Activated CD4-positive, alpha-beta T cell treated with anti-CD3 and anti-CD28 coated beads, Interleukin-2, Interleukin-4, amounts not matched to agents 100 ng/mL and 50 ng/mL, durations not matched to agents 16 hours and 8 hours (primary cell): ENCODE measurements at places on chromosomes 3 and 15.
A peak's percentile ranks its signal among the peaks of the same experiment; 100 is the strongest.

GRCh38 chr3:159629329-159630084 is 359.1 kb upstream of the IL12A start:
- DNase-seq, result no peak

DNA sequence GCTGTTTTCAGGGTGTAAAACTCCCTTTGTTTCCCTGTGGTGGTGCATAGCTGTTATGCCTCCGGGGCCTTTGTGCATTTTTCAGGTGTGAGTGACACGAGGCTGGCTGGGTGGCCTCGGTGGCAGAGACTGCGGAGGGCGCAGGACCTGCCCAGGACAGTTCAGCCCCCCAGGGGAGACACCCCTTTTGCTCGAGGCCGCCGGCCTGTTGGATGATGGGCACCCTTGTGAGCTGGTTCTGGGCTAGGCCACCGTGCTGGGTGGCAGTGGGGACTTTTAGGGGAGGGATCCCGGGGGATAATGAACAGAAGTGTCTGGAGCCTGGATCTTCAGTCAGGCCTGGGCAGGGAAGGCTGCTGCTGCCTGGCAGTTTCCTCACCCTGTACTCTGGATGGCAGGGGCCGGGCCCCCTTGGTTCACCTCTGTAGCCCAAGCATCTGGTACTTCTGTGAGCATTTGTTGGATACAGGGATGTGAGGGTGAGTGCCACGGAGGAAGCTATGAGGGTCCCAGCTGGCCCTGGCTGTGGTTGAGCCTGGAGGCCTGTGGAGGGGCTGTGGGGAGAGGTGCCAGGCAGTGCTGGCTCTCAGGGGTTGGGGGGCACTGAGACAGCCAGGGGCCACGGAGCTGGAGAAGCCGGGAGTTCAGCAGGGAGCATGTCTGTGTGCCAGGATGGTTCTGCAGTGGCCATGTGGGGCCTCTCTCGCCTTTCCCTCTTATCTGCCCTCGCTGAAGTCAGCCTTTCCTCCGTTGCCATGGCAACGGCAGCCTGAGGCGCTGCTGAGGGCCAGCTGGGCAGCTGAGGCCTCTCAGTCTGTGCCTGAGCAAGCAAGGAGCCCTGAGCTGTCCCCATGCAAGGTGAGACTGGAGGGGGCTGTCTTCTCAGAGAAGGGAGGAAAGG is 49.0 kb downstream of the KY start:
- no peak for DNase-seq

DNA sequence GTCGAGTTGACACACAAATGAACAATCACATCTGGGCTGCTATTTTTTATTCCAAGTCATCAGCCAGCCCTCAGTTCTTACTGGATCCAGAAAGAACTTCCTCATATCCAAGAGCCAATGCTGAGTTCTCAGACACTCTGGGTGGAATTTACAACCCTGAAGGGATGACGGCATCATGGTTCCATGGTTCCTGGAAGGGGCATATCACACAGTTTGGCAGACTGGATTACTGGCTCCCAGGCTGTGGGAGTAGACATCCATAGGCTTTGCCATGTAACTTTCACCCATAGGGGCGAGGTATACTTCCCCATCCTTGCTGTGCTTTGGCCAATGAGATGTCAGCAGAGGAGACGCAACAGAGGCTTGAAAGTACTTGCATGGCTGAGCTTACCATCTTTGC is 26.9 kb upstream of the KBTBD12 start:
- no peak for DNase-seq

- no peak for DNase-seq
These were observed at the start of gene B3GNT5 for GRCh38 chr3:183252973-183253527. Gene B3GNT5 (plus strand): TSS chr3:183253253. CDS start chr3:183269799, 16,546 bp downstream.

DNA sequence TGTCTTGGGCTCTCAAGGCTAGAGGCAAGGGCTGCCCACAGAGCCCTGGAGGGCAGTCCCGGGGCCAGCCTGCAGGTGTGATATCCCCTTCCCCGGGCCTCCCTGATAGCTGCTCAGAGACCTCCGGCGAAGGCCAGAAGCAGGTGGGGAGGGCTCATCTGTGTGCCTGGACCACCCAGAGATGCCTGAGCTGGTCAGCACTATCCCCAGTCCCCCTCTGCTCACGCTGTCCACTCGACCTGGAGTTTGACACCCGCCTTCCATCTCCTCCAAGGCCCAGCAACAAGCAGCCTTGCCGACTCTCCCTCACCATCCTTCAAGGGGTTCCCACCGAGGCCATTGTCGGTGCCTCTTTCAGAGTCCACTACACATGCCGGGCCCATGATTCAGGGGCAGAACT is 39.4 kb downstream of the DNAH1 start:
- no peak for DNase-seq

- DNase-seq, result no peak
These were observed 122.3 kb upstream of the NR2E3 start for GRCh38 chr15:71687902-71688508.

GRCh38 chr3:177370246-177370822 is 173.1 kb upstream of the TBL1XR1 start:
- no peak for DNase-seq

- peak; percentile 82 for DNase-seq
These were observed 31.8 kb upstream of the RASA2 start for GRCh38 chr3:141454906-141455602.

DNA sequence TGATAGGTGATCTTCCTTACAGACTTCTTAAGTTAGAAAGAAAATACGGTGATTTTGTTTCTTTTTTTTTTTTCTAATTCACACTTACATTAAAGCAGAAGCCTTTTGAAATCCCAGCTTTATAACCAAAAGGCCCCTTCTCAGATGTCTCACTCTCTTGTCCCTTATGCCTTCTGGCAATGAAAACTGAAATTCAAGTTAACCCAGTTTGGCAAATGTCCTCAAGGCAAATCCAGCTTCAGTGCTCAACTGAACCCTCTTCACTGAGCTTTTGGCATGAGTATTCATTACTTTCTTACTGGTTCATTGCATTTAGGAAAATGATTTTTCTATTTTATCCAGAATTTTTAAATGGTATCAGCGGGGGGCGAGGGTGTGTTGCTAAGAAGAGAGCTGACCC is 17.0 kb downstream of the PLCH1 start:
- DNase-seq, result no peak

- DNase-seq, result peak; percentile 7
These were observed 976 bp upstream of the ABTB1 start for GRCh38 chr3:127671523-127672428.

DNA sequence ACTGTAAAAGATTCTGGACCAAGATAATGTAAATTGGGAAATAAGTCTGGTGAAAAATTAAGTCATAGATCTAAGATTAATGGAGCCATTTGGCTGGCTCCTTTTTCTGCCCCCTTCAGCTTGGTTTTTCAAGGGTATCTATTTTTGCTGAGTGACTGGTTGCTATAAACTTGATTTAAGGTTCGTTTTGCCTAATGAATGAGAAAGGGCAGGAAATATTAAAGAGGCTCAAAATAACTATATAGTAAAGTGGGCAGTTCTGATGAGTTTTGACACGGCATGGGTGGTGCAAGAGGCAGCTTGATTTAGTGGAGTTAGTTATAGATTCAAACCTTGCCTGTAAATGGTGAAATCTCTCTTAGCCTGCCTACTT is 140.7 kb downstream of the STAC start:
- DNase-seq, result no peak

DNA sequence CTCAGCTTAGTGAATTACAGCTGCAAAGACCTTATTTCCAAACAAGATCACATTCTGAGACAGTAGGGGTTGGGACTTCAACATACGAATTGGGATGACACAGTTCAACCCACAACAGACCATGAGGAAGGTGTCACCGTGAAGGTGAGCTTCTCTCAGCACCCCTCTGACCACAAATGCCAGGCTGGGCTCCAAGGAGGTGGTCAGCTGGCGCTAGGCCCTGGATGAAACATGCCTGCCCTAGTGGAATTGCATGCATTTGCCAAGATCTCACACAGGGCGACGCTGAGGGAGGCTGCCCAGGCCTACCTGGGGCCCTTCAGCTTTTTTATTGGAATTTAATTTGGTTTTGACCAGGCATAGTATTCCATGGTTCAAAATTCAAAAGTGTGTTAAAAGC is 1.8 kb downstream of the CFAP100 start:
- no peak for DNase-seq

GRCh38 chr15:63349156-63349555 is 32.5 kb downstream of the CA12 start:
- DNase-seq, result no peak

- no peak for DNase-seq
These were observed 125.1 kb downstream of the SQOR start for GRCh38 chr15:45759936-45760335.

DNA sequence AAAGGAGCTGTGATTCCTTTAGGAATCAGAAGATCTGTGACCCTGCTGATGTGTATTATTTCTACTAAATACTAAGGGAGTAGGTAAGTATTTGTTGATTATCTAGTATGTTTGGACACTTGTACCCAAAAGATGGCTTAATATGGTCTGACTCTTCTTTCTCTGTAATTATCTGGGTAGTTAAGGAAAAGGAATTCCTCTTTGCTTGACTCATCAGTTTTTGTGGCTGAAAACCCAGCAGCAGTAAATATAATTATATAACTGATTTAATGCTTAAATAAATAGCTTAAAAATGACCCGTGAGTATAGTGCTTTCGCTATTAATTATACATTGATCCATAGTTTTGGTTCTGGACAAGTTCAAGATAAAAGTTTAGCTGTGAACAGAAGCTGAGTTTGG is 155.8 kb downstream of the LRTM1 start:
- DNase-seq, result no peak

DNA sequence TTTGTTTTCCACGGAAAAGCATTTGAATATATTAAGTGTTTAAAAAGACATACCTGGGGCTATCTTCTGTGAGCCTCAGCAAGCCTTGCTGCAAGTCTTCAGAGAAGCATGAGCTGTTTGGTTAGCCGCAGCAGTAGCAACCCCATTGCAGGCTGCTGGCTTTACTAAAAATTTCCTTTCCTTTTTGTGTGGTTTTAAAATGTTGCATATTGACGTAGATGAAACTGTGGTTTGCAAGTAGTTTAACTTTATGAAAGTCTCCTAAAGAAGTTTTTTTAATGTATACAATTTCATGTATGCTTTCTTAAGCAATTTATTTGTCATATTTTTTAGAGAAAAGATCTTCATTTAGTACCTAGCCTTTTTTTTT is at the start of gene GPR171:
Gene GPR171 (minus strand): TSS at position 166 of the 370 bp plus-strand sequence. CDS start 3,830 bp downstream, outside the sequence.
- peak; percentile 91 for DNase-seq

DNA sequence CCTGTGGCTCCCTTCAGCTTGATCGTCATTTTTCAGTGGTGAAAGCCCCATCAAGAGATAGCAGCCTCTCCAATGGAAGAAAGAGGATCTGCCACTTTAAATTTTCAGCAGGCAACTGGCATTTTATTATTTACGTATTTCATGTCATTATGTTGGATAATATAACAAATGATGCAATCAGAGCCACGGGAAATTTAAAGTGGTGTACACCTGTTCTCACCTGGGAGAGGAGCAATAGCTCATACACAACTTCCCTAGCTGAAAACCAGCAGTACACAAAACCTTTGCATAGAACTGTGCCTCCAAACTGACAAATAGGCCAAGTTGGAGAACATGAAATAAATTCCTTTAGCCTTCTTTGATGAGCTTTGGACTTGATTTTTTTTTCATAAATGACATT is 136.9 kb downstream of the SATB1 start:
- no peak for DNase-seq

- DNase-seq, result no peak
These were observed 44.8 kb upstream of the MUC4 start for GRCh38 chr3:195856410-195857084.

- no peak for DNase-seq
These were observed 48.8 kb downstream of the NSMCE3 start for GRCh38 chr15:29220852-29221251.

DNA sequence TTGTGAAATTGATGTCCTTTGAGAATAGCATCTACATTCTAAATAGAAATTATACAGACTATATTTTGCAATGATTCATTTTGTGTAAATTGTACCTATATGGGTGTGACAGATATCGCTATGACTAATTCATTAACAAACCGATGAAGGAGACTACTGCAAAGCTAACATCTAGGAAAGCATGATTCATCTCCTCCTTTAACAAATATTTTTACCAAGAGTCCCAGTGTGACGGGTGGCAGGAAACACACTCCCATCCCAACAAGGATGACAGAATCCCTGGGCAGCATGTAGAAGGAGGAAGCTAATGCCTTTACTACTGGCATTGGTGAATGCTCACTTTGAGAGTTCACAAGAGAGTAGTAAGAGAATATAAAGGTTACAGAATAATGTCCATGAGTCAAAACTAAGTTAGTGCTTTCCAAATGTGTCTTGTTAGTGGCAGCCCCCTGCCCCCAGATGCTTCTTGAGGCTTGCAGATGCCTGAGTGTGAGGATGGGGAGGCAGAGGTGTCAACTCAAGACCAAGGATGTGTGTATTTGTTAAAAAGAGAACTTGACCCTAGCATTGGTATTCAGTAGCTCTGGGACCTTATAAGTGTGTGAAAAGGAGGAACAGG is 180.6 kb downstream of the FMN1 start:
- DNase-seq, result peak; percentile 27

- DNase-seq, result no peak
These were observed 30.4 kb downstream of the ZNF662 start for GRCh38 chr3:42936157-42936981.
